NCI-H345 (cell line): ENCODE measurements at places on chromosomes 2 and 18.
A peak's percentile ranks its signal among the peaks of the same experiment; 100 is the strongest.

GRCh38 chr18:48997681-48997984 is 46.9 kb upstream of the SMAD7 start:
- DNase-seq = no peak

DNA sequence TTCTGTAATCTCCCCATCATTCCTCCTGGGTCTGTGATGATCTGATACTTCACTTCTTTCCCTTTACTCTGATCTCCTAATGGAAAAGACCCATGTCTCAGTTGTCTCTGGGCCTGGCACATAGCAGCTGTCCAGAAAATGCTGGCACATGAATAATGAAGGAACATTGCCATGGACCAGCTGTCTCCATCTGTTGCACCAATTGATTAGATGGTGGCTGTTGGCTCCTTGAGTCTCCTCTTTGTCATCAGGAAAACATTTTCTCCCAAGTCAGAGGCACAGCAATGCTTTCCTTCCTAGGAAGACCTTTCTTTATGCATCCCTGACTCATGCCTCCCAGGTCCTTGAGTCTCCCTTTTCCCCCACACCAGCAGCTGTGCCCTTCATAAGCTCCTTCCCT is 286.2 kb upstream of the CXCR4 start:
- no peak for DNase-seq

GRCh38 chr2:119119076-119119785 is 39.3 kb downstream of the C1QL2 start:
- DNase-seq = no peak

GRCh38 chr18:3147935-3148554 is 71.7 kb downstream of the MYOM1 start:
- no peak for DNase-seq

DNA sequence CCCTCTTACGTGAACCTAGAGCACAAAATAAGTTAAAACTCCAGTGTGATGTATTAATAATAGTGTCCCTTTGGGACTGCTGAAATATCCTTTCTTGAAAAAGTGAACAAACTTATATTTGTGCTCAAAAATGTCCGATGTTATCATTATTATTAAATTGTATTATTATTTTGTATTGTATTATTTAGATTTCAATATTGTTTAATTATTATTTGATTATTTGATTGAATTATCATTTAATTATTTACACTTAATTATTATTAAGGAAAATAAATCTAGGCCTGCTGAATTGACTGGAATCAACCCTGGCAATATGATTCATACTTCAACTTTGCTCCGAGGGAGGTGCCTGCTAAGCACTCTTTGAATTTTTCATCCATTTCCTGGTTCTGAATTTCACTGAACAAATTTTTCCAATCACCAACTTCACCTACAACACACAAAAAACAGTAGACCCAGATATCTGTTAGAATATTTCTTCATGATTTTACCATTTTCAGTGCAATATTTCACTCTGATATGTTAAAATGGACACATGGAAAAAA is 10.9 kb upstream of the EIF2AK2 start:
- no peak for DNase-seq

DNA sequence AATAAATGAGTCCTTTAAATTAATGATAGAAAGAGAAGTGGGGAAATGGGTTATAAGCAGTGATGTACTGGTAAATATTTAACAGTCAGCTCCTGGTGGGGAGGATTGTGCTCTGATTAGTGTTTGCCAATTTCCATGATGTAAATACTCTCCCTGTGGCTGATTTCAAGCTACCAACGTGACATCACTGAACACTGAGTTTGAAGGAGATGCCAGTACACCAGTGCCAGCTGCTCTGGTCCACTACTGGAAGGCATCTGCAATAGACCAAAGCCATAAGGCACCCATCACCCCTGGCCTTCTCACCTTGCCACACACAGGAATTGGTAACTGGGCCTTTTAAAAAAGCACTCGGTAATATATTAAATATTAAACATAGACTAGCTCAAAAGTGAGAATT is 77.7 kb downstream of the TGOLN2 start:
- no peak for DNase-seq

DNA sequence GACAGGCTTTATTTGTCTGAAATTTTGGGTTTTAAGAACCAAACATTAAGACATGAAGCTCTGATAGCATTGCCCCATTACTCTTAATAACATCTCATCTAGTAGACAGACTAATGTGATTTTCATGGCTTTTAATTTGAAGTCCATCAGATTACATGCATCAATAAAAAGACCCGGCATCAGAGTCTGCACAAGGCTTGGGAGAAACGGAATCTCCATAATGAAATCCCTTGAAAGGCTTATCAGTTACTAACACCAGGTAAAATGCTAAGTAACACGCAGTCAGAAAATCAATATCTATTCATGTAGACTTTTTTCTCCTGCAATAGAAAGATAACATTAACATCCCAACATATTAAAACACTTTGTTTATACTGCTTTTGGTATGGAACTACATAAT is 1485.2 kb upstream of the DDX18 start:
- DNase-seq = no peak

DNA sequence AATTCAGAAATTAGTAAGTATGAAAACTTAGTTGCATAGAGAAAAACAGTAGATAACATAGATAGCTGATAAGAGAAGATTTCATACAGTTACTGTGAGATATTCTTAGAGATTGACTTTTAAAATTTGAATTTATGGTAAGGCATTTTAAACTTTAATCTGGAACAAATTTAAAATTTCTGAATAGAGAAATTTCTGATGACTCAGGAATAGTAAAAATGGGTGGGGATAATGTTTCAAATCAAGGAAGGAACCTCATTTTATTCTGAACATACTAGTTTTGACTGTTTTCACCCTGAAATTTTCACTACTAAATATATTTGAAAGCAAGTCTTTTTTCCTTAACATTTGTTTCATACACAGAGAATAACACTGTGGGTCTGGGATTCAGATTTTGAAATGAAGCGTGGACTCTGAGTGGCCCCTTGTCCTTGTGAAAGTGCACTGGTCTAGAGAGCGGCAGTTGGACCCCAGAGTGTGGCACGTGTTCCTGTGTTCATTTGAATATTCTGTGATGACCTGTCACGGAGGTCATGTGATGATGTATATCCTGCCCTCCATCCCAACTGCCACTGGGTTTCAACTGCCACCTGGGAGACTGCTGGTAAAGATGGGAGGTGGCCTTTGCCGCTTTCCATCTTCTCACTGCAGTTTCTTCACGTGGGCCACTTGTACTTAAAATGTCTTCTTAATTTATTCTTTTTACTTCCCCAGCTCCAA is 38.5 kb upstream of the RAB6D start:
- no peak for DNase-seq

GRCh38 chr2:127154396-127154795 is 47.4 kb upstream of the BIN1 start:
- DNase-seq = no peak

DNA sequence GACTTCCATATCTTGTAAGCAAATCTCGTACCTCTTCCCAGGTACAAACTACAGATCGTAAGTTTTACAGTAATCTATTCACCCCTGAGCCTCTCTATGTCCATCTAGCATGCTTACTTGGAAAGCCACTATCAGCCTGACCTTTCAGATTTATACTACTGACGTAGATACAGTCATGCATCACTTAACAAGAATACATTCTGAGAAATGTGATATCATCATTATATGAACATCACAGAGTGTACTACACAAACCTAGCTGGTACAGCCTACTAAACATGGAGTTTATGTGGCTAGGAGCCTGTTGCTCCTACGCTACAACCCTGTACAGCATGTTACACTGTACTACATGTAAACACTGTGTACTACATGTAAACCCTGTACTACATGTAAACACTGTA is 293.2 kb upstream of the ZNF804A start:
- peak; percentile 29 for DNase-seq

GRCh38 chr2:126659562-126660467 is 3.9 kb downstream of the GYPC start:
- DNase-seq = no peak

DNA sequence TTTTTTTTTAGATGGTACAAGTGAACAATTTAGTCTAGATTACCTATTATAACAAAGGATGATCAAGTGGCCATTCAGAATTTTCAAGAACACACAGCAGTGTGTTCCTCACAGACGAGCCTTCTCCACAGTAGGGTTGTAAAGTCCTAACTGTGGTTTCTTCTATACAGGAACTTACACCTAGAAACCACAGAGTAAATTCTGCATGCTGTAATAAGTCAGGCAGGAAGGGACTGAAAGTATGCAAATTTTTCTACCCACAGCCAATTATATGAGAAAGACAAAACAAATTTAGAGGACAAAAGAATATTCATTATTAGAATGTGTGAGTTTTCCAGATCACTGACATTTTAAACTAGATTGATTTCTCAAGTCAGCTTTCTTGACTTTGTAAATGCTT is 99.5 kb downstream of the RBMS1 start:
- DNase-seq = no peak

- peak; percentile 14 for DNase-seq
These were observed 34.0 kb downstream of the AQP12A start for GRCh38 chr2:240725671-240726070.

DNA sequence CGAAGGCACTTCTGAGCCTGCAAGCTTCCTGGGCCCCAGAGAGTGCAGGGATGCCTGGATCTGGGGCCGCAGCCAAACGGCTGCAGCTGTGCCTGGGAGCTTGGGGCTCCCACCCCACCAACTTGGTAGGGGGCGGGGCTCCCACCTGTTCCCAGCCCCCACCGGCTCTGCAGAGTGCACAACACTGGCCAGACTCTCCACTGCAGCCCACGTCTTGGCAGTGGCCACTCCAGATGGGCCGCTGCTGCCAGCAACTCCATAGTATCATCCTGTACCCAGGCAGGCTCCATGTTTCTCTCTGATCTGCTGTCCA is 9.9 kb downstream of the DYSF start:
- DNase-seq = no peak

- no peak for DNase-seq
These were observed 118.8 kb upstream of the CTAGE1 start for GRCh38 chr18:22536558-22536957.

DNA sequence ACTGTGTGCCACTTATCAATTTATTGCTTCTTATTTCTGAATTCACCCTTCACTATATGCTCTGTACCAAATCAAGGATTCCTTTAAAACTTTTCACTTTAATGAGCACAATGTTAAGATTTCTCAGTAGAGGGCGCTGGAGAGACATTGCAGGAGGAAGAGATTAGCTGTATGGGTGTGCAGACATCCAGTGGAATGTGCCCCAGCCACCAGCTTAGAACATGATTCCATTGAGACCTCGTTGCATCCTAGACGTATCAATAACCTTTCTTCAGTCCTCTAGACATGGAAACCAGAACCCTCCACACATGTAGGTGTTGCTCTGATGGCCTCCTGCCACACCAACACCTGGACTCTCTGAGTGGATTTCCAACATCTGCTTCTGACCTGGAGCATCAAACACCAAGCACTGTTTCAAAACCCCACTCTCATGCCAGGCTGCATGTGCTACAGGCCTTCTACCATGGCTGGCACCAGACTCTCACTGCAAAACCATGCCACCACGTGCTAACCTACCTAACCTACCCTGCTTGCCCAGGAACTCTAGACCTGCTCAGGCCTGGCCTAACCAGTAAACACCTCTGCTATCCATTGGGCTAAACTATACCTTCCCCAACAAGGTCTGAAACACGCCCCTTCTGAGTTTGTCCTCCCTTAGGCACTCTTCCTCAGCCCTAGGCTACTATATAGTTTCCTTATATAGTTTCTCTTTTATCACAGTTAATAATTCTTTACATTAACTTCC is 633.2 kb upstream of the PKDCC start:
- peak; percentile 42 for DNase-seq

DNA sequence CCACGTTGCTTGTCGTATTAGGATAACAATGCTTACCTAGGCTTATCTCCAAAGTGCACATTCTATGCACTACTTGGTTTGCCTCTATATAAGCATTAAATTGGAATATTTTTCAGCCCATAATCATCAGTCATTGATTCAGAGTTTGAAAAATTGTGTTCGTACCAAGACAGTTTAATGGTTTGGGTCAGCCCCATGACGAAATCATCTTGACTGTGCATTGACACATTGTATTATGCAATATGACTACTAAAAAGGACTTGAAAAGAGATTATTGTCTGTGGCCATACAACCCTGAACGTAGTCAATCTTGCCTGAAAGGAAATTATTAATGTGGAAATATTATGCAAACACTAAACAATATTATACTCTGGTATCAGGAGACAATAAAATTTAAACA is 141.3 kb downstream of the EML6 start:
- no peak for DNase-seq

DNA sequence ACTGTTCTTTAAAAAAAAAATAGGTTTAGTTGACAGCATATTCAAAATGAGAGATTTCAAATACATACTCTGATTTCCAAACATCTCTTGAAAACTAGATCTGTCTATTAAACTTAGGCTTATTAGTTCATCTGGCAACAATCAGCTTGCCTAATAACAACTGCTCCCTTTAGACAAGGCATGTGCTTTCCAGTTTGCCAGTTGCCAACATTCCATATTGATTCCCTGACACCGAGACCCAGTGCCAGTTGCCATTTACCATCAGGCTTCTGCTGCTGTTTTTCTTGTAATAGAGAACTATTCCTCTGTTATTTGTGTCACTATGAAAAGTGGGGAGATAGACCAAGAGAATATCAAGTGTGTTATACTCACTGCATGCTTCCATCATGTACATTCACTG is 256.0 kb downstream of the C1D start:
- no peak for DNase-seq

DNA sequence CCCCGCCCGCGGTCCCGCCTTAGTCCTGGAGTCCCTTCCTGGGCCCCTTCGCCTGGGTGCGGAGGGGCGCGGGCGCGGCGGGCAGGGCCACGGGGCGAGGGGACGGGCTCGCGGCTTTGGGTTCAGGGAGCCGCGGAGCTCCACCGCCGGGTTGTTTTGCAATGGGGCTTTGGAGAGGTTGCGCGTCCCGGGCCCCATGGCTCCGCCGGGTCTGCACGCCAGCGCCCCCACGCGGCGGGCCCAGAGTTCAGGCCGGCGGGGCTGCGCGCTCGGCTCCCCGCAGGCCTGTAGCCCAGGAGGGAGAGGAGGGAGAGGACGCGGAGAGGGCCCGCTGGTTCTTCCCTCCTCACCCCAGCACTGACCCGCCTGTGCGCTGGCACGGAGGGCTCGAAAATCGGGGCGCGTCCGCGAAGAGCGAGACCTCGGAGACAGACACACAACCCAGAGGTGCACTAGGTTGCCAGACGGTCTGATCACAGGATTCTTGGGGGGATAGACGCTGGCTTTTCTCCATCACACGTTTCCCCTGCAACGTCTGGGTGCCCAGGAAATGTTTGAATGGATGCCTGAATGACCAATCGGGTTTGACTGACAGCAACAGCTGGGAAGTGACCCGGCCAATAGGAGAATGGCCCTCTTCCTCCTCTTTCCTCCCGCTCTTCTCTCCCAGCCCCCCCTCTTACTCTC is 4.9 kb upstream of the SIX2 start:
- DNase-seq = no peak

DNA sequence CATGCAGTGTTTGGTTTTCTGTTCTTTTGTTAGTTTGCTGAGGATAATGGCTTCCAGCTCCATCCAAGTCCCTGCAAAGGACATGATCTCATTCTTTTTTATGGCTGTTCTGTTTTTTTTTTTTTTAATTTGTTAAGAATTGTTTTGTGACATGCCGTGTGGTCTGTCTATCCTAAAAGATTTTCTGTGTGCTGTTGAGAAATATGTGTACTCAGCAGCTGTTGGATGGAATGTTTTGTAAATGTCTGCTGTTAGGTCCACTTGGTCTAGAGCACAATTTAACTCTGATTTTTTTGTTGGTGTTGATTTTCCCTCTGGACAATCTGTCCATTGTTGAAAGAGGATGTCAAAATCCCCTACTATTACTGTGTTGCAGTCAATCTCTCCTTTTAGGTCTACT is 80.4 kb upstream of the WDR75 start:
- no peak for DNase-seq

GRCh38 chr18:9741793-9742523 is 33.9 kb downstream of the RAB31 start:
- DNase-seq = no peak

GRCh38 chr2:29022679-29023078 is 41.6 kb downstream of the TOGARAM2 start:
- no peak for DNase-seq
